ENCODE measurements at places on chromosomes 11 and 22. TPM values are rescaled to one million over a fixed set of nuclear protein-coding genes. Genes with fewer than 3 reads are reported as not detected.

Gene DGAT2
- polyA plus RNA-seq, result 15.2 TPM

Gene CTSW
- 0.83 TPM for polyA plus RNA-seq

Gene C11orf97
- not detected for polyA plus RNA-seq

Gene OR52A1
- polyA plus RNA-seq, result not detected

Gene PGA5
- polyA plus RNA-seq, result not detected

Gene CLDN5
- polyA plus RNA-seq, result 0.19 TPM

Gene SPTBN2
- polyA plus RNA-seq, result not detected

Gene GAS2
- polyA plus RNA-seq, result 35.5 TPM

Gene ZW10
- polyA plus RNA-seq, result 32.0 TPM

Gene SEPTIN3
- 0.05 TPM for polyA plus RNA-seq

Gene MPEG1
- 1.6 TPM for polyA plus RNA-seq

Gene TCN2
- polyA plus RNA-seq, result 12.4 TPM

Gene C1QTNF5
- not detected for polyA plus RNA-seq

Gene INSC
- not detected for polyA plus RNA-seq

Gene RDX
- 55.7 TPM for polyA plus RNA-seq

Gene LRRN4CL
- polyA plus RNA-seq, result not detected

Gene CD82
- polyA plus RNA-seq, result 159 TPM

Gene PARVG
- polyA plus RNA-seq, result 72.0 TPM

Gene MYEOV
- polyA plus RNA-seq, result not detected

Gene CCDC88B
- polyA plus RNA-seq, result 20.2 TPM

Gene SCGB1A1
- polyA plus RNA-seq, result not detected

Gene OR51I1
- not detected for polyA plus RNA-seq

Gene OR2AT4
- not detected for polyA plus RNA-seq

Gene APLNR
- polyA plus RNA-seq, result not detected

Gene TBX10
- not detected for polyA plus RNA-seq

Gene OR4D5
- not detected for polyA plus RNA-seq

Gene MAPK8IP2
- not detected for polyA plus RNA-seq

Gene GAL3ST3
- polyA plus RNA-seq, result not detected

Gene IFT27
- 28.7 TPM for polyA plus RNA-seq

Data from GM12878 (cell line).